ENCODE measurements at places on chromosomes 4 and X. TPM values are rescaled to one million over a fixed set of nuclear protein-coding genes. Genes with fewer than 3 reads are reported as not detected.

Gene SLITRK2
- 0.66 TPM for total RNA-seq

Gene LUZP4
- not detected for total RNA-seq

Gene NWD2
- total RNA-seq, result not detected

Gene PSAPL1
- total RNA-seq, result not detected

Gene RS1
- not detected for total RNA-seq

Gene CT45A5
- total RNA-seq, result not detected

Gene CTAG1A
- not detected for total RNA-seq

Gene CENPVL2
- not detected for total RNA-seq

Gene NLRP2B
- total RNA-seq, result under 0.01 TPM

Gene ADH1B
- total RNA-seq, result 364 TPM

Gene LRCH2
- total RNA-seq, result 12.8 TPM

Gene GAGE12C
- not detected for total RNA-seq

Gene ZNF280C
- 4.1 TPM for total RNA-seq

Gene TRIML2
- 0.26 TPM for total RNA-seq

Gene KDR
- 0.26 TPM for total RNA-seq

Gene UNC5C
- 3.9 TPM for total RNA-seq

Gene SLC6A14
- not detected for total RNA-seq

Gene PFKFB1
- total RNA-seq, result not detected

Gene AKAP4
- total RNA-seq, result not detected

Gene NUDT10
- total RNA-seq, result 1.8 TPM

Gene GK2
- total RNA-seq, result not detected

All from fibroblast of lung (primary cell).